ENCODE measurements at places on chromosomes 12 and 14.

DNA sequence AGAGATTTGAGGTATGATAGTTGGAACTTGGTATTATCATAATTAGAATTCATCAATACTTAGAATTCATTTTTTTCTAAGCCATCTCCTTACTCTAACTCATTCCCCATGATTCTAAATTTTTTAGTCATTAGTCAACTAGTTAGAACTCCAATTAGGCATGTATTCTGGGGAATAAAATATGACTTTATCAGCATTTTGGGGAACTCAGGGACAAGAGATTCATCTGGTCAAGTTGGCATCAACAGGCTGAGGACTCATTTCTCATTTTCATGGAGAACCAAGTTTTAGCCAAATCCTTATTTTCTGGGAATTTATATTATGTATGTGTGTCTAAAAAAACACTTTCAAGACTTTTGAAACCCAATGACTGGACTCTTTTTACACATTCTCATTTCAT is 29.2 kb downstream of the DIP2B start:
- DNase-seq: no peak

DNA sequence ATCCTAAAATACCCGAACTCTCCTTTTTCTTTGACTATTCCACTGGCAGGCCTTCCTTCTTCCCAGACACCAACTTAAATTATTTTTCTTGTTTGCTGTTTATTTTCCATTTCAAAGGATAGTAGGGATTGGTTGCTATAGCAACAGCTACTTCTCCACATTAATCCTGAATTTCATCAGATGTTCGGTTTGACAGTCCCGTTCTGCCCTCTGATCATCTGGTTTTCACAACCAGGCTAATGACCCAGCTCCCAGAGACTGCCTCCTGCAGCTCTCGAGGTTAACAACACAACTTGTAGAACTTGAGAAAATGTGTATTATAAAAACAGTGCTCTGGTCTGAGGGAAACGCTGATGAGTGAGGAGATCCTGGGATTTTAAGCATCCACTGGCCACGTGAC is 45.5 kb downstream of the NUAK1 start:
- DNase-seq: no peak

GRCh38 chr12:117875744-117876435 is 92.9 kb downstream of the KSR2 start:
- no peak for DNase-seq

- no peak for DNase-seq
These were observed 30.5 kb downstream of the ANAPC7 start for GRCh38 chr12:110373025-110373424.

- peak; percentile 21 for DNase-seq
These were observed 295.0 kb upstream of the RTL1 start for GRCh38 chr14:101198398-101199027.

- DNase-seq: no peak
These were observed 2.6 kb upstream of the TRPV4 start for GRCh38 chr12:109835827-109836226.

DNA sequence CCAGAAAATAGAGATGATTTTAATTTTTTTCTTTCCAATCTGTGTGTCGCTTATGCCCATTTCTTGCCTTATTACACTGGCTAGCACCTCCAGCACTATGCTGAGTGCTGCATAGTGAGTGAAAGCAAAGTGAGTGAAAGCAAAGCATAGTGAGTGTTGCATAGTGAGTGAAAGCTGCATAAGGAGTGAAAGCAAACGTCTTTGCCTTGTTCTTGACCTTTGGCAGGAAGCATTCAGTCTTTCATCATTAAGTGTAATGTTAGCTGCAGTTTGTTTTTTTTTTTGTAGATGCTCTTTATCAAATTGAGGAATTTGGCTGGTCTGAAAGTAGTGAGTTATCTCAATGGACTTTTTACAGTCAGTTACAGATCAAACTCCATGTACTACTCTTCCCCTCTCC is 6.9 kb upstream of the CORO1C start:
- no peak for DNase-seq

GRCh38 chr12:119005913-119006312 is 24.6 kb downstream of the SRRM4 start:
- no peak for DNase-seq

GRCh38 chr12:18591473-18591872 is 146.3 kb downstream of the PLCZ1 start:
- no peak for DNase-seq

GRCh38 chr12:22322091-22322490 is 12.4 kb downstream of the ST8SIA1 start:
- no peak for DNase-seq

Data from activated CD8-positive, alpha-beta memory T cell treated with anti-CD3 and anti-CD28 coated beads, Interleukin-2, amount 10 ng/mL, durations not matched to agents 7 days and 5 days (primary cell).